ENCODE measurements at places on chromosomes 7 and 10. TPM values are rescaled to one million over a fixed set of nuclear protein-coding genes. Genes with fewer than 3 reads are reported as not detected.

DNA sequence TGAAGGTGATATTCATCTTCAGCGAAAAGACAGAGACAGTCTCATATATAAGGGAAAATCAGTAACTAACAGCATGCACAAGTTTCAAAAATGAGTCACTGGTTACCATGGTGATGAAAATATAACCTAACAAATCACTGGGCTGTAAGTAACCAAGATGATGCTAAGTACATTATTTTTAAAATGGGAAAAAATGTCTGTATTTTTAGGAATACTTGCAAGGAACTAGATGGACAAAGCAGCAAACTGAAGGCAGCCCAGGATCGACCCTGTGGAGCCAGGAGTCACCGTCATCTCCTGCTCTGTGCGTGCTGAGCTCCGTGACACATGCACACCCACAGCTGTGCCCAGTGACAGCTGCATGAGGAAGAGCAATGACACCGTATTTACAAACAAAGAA, 137.3 kb downstream of the ELMO1 start:
- no peaks in the 10 kb centered on the region for H3K36me3 ChIP-seq
- no peaks in the 10 kb centered on the region for H3K27me3 ChIP-seq
- no peak overlapping the region for H3K27ac ChIP-seq
- DNase-seq, result no peak
- H3K4me3 ChIP-seq, result no peak overlapping the region

DNA sequence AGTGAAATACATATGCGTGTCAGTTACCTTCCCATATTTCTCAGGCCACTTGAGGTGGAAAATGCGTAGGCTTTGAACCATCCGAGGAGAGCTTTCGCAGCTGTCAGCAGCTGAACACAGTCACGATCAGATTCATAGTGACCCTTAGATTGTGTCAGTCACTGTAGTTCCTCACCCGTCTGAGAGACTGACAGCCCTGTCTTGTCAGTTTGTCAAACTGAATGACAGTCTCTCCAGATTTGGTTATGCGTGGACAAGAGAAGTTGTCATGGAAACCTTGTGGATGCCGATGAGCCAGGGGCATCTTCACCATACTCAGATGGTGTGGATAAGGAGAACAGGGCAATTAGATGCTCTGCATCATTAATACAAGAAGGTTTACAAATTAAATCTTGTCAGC, 546.3 kb downstream of the TYW1 start:
- H3K27ac ChIP-seq, result no peak overlapping the region
- H3K4me1 ChIP-seq, result no peaks in the 10 kb centered on the region
- no peak for DNase-seq
- peaks cover 2% of the 10 kb centered on the region for H3K27me3 ChIP-seq

GRCh38 chr7:85659364-85659763, 472.5 kb upstream of the SEMA3D start:
- no peaks in the 10 kb centered on the region for H3K27me3 ChIP-seq
- no peak overlapping the region for H3K4me3 ChIP-seq
- no peaks in the 10 kb centered on the region for H3K36me3 ChIP-seq
- no peak for DNase-seq

DNA sequence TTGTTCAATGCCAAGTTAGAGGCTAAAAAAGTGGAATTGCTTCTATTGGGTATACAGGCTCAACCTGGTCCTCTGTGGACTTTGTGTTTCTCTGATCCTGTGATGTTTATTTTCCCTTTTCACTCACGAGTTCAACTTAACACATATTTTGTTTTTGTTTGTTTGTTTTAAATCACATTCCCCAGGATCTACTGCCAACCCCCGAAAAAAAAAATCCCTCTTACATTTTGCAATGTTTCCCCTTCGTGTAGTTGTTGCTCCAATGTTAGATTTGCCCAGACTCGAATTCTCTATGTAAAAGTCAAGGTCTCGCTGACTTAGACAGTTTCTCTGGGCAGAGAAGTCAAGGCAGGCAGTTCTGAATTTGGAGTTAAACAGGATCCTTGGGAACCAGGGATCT, 876.4 kb downstream of the CCSER2 start:
- H3K4me3 ChIP-seq, result no peak overlapping the region
- no peaks in the 10 kb centered on the region for H3K36me3 ChIP-seq
- peaks cover 3% of the 10 kb centered on the region for H3K27me3 ChIP-seq
- no peaks in the 10 kb centered on the region for H3K4me1 ChIP-seq

DNA sequence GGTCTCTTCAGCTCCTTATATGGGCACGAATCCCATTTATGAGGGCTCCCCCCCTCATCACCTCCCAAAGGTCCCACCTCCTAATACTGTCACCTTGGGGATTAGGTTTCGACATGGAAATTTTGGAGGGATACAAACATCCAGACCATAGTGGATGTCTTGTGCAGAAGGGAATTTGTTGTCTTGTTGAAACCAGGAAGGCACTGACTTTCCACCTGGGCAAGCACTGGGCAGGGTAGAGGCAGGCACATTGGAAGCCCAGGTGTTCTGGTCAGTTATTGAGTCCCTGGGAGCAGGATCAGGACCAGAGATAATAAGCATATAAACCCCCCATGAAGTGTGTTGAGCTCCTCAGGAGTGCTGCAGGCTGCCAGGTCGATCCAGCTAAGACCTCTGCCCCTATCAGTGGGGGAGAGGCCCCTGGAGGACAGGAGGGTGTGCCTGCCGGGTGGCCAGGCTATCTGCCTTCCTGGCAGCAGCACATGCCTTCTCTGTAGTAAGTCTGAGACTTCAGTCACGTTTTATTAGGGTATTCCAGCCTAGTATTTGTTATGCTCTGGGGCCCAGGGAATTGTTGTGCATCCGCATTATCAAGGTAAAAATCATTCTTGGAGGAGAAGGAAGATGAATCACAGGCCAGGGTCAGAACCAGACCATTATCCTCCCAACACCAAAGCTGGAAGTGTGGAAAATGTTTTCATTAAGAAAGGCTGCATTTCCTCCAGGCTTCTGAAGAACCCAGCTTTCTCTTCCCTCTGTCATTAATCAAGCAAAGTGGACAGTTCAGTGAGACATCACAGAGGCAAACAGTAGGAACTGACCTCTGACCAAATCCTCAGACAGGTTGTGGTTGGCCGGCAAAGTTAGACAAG, 503.1 kb downstream of the GRID1 start:
- H3K27me3 ChIP-seq, result no peaks in the 10 kb centered on the region
- peaks cover 15% of the 10 kb centered on the region for H3K4me1 ChIP-seq
- H3K27ac ChIP-seq, result no peak overlapping the region
- H3K36me3 ChIP-seq, result no peaks in the 10 kb centered on the region
- H3K4me3 ChIP-seq, result no peak overlapping the region

DNA sequence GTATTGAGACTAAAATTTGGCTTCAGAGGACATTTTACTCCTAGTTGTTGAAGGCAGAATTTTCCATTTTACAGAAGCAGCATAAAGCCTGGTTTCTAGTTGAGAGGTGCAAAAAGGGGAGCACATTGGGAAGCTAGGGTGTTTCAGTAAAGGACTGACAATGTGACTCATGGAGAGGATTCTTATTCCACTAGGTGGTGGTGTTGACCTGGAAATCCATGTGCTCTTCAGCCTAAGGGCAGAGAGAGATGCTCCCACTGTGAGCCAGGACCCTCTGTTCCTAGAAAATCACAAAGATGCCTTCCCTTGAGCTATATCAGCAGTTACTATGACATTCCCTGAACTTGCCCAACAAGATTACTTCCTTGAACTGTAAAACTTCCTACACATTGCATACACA, 687.8 kb downstream of the IPMK start:
- no peaks in the 10 kb centered on the region for H3K4me1 ChIP-seq
- H3K4me3 ChIP-seq, result no peak overlapping the region

GRCh38 chr10:100792574-100792973, 47.2 kb downstream of the PAX2 start:
- no peaks in the 10 kb centered on the region for H3K4me1 ChIP-seq
- no peak for DNase-seq
- H3K36me3 ChIP-seq, result no peaks in the 10 kb centered on the region
- H3K27ac ChIP-seq, result no peak overlapping the region
- no peak overlapping the region for H3K4me3 ChIP-seq

DNA sequence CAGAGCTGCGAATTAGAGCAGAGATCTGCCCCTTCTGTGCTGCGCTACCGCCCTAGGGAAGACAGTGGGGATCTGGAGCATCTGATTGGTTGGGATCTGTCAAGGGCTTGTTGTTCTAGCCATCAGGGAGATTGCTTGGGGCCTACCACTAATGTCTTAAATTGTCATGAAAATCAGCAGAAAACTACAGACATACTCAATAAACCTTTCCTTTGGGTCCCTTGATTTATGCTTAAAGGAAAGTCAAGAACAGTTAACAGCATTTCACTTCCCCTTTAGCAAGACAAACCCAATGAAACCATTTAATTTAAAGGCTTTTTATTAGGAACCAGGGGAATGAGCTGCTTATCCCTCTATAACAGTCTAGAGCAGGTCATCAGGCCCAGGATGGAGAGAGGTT, 10.0 kb downstream of the SLC25A28 start:
- no peaks in the 10 kb centered on the region for H3K4me1 ChIP-seq
- H3K27me3 ChIP-seq, result no peaks in the 10 kb centered on the region
- H3K27ac ChIP-seq, result no peak overlapping the region
- peaks cover 6% of the 10 kb centered on the region for H3K36me3 ChIP-seq
- no peak overlapping the region for H3K4me3 ChIP-seq

DNA sequence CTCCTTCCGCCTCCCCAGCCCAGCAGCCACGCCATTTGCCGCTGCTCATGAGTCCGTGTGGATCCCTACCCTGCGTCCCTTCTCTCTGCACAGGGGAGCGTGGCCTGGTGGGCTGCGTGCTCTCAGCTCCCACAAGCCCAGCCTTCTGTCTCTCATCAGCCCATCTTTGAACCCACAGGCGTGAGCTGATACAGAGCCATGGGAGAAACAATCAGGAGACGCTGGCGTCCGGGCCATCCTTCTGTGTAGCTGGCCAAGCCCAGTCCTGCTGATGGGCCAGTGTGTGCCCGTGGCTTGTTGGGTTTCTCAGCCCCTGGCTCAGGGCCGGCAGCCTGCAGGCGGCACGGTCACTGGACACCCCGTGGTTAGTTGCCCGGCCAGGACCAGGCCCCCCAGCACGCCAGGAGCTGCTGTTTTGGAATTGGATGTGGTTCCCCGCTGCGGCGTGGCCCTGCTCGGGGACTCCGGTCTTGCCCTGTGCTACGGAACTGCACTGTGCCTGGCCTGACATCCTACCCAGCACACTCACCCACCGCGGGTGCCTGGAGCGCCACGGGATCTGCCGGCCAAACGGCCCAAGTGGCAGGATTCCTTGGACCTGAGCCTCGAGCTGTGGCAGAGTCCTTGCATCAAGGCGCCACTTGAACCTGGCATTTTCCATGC, 88.9 kb downstream of the ELFN1 start:
- H3K27ac ChIP-seq, result no peak overlapping the region
- H3K27me3 ChIP-seq, result peaks cover 44% of the 10 kb centered on the region
- no peak overlapping the region for H3K4me3 ChIP-seq
- no peaks in the 10 kb centered on the region for H3K36me3 ChIP-seq
- H3K4me1 ChIP-seq, result no peaks in the 10 kb centered on the region

GRCh38 chr7:107292591-107292990, 123.8 kb downstream of the HBP1 start:
- no peaks in the 10 kb centered on the region for H3K4me1 ChIP-seq
- no peak overlapping the region for H3K27ac ChIP-seq
- H3K4me3 ChIP-seq, result no peak overlapping the region
- H3K27me3 ChIP-seq, result no peaks in the 10 kb centered on the region

GRCh38 chr7:121337398-121337797, 8.6 kb downstream of the WNT16 start:
- H3K4me1 ChIP-seq, result peaks cover 8% of the 10 kb centered on the region
- H3K4me3 ChIP-seq, result no peak overlapping the region
- peaks cover 4% of the 10 kb centered on the region for H3K36me3 ChIP-seq
- no peak overlapping the region for H3K27ac ChIP-seq

DNA sequence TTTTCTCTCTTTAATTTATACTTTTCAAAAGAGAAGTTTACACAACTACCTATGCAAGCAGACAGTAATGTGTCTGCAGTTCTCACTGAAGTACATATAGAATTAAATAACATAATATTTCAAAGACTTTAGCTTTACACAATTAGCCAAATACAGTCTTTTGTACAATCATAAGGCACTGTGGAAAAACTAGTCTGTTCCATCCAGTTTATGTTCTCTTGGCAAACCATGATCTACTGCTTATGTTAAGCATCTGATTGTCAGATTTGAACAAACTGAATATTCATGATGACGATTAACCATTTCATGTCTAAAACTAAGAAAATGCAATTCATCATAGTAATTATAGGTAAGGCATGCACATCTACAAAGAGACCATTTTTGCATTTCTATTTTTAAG, 842 bp downstream of the SEMA3A start:
- no peak overlapping the region for H3K4me3 ChIP-seq
- no peaks in the 10 kb centered on the region for H3K36me3 ChIP-seq
- H3K27me3 ChIP-seq, result peaks cover 2% of the 10 kb centered on the region
- no peak for DNase-seq

DNA sequence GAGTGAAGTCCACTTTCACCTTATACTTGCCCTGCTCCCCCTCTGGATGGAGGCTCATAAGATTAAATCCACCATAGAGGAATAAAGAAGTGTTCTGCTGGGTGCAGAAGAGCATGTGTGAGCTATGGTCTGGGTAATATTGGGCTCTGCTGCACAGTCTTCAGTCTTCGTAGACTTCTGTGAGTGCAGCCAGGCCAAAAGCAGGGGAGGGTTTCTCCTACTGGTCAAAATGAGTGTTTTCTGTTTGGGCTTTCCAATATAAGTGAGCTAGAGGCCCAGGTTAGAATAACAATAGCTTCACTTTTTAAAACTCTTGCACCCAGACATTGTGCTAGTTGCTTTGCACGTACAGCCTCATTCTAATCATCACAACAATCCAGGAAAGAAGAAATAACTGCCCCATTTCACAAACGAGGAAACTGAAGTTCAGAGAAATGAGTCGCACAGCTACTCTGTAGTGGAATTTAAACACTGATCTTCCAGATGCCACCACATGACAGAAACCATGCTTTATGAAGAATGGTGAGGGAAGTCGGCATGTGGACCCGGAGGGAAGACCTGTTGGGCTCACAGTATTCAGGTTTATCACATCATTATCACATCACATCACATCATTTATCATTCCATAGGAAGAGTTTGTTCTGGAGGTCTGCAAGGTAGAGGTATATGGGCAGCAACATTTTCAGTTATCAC, 23.8 kb upstream of the MSMB start:
- H3K4me3 ChIP-seq, result no peak overlapping the region
- H3K36me3 ChIP-seq, result peaks cover 2% of the 10 kb centered on the region
- H3K4me1 ChIP-seq, result no peaks in the 10 kb centered on the region
- H3K27ac ChIP-seq, result no peak overlapping the region
- no peaks in the 10 kb centered on the region for H3K27me3 ChIP-seq

DNA sequence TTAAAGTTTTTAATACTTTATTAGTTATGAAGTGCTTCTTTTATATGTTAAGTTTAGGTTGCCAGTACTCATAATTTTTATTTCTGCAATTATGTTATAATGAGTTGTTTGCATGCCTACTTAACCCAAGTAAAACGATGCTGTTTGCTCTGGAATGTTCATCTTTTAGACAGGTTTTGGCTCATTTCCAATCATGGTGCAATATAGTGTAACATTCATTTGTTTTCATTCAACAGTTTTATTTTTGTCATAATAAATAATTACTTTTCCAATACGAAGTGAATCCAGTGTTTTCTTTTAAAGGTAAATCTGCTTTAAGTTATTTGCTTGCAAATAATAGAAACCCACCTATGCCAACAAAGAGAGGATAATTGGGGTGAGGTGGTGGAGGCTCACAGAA, 22.1 kb downstream of the ARL5B start:
- H3K27ac ChIP-seq, result peak overlapping the region; percentile 74
- peaks cover 3% of the 10 kb centered on the region for H3K36me3 ChIP-seq
- H3K4me1 ChIP-seq, result peaks cover 21% of the 10 kb centered on the region
- no peak for DNase-seq
- no peak overlapping the region for H3K4me3 ChIP-seq

The HPS1 gene
- 49.0 TPM for total RNA-seq

The OR2A5 gene
- total RNA-seq, result not detected

Data from chondrocyte (in vitro differentiated cells).